ENCODE measurements at places on chromosomes 7 and 10. TPM values are rescaled to one million over a fixed set of nuclear protein-coding genes. Genes with fewer than 3 reads are reported as not detected.

Gene MEOX2
- 1.5 TPM for total RNA-seq

Gene TMEM196
- not detected for total RNA-seq

Gene RBP4
- total RNA-seq = 2.8 TPM

Gene BMPER
- total RNA-seq = 0.74 TPM

Gene TMEM176B
- not detected for total RNA-seq

Gene CALHM1
- not detected for total RNA-seq
